Activated T-helper 1 cell treated with anti-CD3 and anti-CD28 coated beads, Interleukin-12 subunit alpha, Interleukin-12 subunit beta, Interleukin-2, Interleukin-4 antibody, amounts not matched to agents 30 ng/mL and 10 ng/mL and 1 ng/mL, durations not matched to agents 14 hours and 24 hours and 36 hours (primary cell): ENCODE measurements at places on chromosomes 11 and 22.

GRCh38 chr11:73597336-73597955 lies 466 bp downstream of the FAM168A start:
- DNase-seq: no peak

DNA sequence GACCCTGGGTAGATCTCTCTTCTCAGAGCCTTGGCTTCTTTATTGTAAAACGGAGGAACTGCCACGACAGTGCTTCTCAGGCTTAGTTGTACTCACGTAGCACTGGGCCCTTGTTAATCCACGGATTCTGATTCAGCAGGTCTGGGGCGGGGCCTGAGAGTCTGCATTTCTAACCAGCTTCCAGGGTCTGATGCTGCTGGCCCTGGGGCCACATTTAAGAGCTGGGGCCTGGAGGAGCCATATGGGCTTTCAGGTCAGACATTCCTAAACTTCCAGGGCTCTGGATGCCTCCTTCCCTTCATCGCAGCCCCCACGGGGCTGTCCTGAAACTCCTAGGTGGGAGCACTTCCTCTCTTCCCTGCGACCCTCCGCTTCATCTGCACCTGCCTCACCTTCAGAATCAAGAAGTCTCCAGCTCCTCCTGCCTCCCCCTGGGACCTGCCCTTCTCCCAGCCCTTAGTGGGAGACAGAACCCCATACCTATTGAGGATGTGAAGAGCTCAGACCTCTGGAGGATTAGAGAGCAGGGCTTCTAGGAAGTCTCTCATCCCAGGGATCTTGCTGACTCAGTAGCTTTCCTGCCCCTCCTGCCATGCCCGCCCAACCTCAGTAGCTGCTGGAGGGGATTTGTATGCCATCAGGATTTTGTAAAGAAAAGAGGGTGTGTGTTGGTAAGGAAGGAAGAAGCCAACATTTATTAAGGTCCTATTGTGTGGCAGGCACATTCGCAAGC lies 92.5 kb downstream of the LRRC32 start:
- DNase-seq: no peak

GRCh38 chr22:42399315-42400271 lies 32.6 kb downstream of the NFAM1 start:
- no peak for DNase-seq

DNA sequence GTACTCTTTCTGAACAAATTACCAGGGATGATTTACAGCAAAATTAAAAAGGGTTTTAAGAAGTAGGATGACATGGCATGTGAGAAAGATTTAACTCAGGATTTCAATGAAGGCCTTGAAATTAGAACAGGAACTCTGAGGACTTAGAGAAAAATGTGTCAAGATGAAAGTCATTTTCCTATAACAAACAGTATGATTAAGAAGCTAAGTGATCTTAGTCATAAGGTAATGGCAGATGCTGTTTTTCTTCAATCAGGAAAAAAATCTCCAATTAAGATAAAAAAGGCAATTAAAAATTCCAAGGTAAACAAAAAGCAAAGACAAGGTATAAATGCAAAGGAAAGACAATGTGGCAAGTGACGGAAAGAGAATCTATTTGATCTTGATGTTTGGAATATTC lies 73.5 kb downstream of the GAB2 start:
- no peak for DNase-seq

- DNase-seq: no peak
These were observed 36.2 kb downstream of the USP35 start for GRCh38 chr11:78224906-78225420.

DNA sequence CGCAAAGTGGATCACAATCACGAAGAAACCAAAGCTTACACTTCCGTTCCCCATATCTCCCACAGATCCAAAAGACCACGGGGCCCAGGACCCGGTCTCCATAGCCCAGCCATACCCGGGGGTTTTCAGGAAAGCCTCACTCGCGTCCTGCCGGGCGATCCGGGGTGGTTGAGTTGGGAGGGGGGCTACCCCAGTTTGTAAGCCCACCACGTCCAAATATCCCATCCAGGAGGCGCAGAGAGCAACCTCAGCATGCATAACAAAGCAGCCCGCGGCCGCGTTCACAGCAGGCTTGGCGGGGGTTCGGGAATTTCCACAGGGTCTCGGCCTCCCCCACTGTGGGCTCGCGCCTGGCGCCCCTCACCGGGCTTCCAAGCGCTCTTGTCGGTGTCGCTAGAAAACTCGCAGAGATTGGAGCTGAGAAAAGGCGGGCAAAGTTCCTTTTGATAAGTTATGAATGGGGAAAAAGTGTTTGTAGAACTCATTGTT lies 9.5 kb downstream of the SDF2L1 start:
- no peak for DNase-seq

GRCh38 chr11:1436468-1437039 lies 46.8 kb downstream of the BRSK2 start:
- no peak for DNase-seq

DNA sequence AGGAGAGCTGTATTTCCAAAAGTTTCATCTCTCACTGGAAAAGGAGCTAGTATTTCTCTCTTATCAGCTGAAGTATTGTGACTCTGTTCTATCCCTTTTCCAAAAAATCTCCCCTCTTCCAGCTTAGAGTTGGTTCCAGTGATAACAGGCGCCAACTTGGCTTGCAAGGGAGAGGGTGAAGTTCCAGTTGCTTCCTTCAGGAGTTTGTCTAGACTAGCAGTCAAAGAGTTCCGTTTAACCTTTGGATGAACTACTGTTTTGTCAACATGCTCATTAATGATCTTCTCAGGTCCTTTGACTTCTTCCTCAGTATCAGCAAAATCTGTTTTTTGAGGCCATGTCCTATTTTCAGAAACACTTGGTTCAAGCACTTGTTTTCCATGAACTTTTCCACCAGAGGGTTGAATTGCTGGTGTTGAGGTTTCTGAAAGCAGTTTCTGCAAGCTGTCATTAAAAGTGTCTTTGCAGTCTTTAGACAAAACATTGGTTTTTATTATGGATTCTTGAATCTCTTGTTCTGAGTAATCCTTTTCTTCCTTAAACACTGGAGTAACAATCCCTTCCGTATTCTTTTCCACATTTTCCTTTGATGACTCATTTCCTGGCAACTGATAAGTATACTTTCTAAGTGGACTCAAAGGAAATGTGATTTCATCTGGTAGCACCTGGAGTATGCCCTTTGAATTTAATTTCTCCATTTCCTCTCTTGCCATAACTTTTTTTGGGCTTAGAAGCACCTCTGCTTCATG lies 39.7 kb upstream of the CCDC89 start:
- DNase-seq: no peak

DNA sequence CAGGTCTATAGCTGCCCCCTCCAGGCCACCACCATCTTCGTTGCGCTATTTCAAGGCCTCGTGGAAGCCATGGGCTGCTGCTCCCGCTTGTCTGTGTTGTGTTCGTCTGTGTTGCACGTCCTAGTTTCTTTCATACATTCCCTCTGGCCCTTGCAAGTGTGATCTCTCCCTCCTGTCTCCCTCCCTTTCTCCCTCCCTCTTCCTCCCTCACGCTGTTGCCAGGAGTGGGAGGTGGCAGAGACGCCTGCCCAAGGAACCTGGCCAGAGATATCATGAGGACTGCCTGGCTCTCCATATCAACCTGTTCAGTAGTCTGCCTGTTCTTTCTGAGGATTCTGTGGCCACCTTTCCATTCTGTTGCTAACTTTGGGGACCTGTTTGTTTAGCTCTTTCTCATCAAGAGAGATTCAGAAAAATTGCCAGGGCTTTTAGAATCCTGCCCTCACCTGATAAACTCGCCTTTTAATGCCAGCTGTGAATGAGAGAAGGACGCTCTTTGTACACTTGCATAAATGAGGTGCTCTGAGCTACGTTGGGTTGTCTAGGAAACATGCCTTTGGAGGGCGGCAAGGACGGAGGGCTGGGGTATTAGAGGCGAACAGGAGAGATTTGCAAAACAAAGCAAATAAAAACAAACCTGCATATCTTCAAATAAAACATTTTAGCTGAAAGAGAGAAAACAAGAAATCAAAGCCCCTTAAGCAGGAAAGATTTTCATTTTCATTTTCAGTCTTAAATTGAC lies 185.2 kb downstream of the TBC1D22A start:
- DNase-seq: no peak

DNA sequence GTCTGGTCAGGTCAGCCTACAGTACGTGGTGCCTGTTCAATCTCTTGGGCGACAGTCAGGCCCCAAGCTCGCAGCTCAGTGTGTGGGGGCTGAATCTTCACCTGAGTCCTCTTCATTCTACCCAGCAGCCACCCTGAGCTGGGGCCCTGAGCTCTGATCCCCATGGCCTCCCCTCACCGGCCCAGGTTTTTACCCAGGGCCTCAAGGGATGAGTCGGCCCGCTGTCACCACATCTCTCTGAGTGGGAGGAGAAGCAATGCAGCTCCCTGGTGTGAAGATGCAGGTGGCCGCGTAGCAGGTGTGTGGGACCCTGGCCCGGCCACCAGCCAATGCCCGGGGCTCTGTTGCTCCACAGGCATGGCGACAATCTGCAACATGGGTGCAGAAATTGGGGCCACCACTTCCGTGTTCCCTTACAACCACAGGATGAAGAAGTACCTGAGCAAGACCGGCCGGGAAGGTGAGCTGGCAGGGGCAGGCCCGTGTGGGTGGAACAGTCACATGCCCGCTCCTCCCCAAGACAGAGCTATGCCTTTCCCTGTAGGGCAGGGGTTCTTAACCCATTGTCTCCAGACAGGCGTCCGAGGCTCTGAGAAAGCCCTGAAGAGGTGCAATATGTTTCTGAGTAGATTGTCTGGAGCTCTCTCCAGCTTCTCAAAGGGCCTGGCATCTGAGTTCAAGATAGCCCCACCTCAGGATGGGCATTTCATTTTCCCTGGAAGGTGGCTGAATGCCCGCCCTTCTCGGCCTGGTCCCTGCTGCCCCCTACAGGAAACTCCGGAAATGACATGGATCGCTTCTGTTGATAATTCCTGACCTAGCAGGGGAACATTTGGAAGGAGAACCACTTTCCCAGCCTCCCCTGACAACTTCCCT lies 26.9 kb downstream of the POLR3H start:
- no peak for DNase-seq

- DNase-seq: no peak
These were observed 22.6 kb downstream of the MOV10L1 start for GRCh38 chr22:50112151-50113118.

DNA sequence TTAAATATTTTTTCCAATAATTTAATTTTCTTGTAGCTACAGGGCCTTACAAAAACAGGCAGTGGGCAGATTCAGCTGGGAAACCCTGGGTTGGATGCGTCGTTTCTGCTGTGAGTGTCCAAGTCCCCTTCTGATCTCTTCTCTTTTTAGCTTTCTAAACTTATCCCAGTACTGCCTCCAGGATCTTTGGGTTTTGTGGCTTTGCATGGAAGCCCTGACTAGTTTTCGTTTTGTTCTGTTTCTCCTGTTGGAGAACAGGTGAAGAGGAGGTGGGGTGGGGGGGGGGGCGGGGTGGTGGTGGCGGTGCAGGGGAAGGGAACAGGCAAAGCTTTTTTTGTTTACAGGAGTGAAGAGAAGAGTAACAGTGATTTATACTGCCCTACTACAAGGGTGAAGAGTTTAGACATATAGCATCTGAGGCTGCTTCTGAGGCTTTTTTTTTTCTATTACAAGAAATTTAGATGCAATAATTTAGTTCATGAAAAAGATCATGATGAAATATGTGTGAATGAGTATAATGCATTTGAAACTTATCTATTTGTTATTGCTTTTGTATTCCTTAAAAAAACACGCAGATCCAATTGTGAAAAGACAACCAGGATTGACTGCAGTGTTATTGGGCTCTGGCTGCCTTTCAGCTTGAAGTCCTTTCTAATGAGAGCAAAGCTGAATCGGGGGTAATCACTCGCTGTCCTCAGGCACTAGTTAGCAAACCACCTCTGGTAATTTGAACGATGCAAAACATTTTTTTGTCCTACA lies 142.9 kb downstream of the NCAM1 start:
- no peak for DNase-seq

DNA sequence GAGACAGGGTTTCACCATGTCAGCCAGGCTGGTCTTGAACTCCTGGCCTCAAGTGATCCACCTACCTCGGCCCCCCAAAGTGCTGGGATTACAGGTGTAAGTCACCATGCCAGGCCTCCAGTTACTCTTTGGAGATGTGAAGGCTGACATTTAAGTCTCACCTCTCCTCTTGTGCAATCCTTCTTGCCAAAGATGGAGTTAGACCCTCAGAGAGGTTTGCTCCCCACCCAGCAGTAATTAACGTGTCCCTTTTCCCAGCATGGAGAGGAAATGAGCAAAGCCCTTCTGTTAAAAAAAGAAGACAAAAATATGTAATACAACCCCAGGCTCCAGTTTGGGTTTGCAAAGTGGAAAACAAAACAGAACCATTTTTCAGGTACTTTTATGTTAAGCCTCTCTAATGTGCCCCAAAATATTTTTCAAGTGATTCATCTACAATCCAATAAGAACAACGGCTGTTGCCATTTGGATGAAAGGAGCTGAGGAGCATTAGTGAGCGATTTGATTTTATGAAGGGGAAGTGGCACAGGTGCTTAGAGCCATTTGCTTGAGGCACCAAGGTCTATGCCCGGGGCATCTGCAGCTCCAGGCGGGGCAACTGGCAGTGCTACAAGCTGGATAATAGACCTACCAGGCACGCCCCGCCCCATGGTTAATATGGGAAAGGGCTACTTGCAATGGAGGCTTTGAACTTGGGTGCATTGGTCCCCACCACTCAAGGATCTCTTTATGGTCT lies 57.2 kb downstream of the GRIK4 start:
- no peak for DNase-seq

DNA sequence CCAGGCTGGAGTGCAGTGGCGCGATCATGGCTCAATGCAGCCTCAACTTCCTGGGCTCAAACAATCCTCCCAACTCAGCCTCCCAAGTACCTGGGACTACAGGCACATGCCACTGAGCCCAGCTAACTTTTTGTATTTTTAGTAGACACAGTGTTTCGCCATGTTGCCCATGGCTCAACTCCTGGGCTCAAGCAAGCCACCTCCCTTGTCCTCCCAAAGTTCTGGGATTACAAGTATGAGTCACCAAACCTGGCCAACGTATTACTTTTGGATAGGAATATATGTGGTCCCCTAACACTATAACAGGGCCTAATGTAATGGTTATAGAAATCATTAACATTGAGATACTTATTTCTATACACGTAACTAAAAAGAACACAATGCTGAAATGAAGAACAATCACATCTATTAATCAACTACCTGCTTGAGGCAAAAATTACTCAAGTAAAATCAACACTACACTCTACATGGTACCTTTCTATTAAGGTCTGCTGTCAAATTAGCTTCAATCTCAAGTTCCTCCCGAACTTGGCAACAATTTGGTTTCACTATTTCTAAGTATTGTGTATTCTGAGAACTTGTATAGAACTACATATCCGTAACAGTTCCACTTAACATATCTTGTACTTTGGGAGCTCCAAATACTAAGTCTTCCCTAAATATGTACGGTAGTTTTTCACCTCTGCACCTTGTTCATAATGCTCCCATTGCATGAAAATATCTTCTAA lies 124.9 kb downstream of the FCHSD2 start:
- DNase-seq: no peak

- DNase-seq: no peak
These were observed 10.3 kb upstream of the SPON1 start for GRCh38 chr11:13952221-13952620.

DNA sequence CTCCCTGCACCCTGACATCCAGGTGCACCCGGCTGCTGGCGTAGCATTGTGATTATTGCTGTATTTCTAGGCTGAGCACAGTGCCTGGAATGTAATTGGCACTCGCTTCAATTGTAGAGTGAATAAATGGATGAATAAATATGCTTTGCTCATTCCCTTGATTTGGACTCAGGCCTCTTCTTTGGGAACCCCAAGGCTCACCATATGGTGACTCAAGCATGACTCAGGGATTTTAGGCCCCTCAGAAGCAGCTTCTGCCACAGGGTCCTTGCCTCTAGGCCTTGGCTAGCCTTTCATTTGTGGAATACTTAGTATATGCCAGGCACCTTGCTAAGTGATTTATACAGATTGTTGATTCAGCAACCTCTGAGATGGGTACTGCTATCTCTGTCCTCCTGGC lies 78.9 kb downstream of the GRIK4 start:
- DNase-seq: no peak
